ENCODE measurements at places on chromosomes 1 and 21.

GRCh38 chr1:43605766-43606165 is 44.2 kb upstream of the KDM4A start:
- no peak for DNase-seq

- no peak for DNase-seq
These were observed 7.3 kb downstream of the SYTL1 start for GRCh38 chr1:27348861-27349783.

DNA sequence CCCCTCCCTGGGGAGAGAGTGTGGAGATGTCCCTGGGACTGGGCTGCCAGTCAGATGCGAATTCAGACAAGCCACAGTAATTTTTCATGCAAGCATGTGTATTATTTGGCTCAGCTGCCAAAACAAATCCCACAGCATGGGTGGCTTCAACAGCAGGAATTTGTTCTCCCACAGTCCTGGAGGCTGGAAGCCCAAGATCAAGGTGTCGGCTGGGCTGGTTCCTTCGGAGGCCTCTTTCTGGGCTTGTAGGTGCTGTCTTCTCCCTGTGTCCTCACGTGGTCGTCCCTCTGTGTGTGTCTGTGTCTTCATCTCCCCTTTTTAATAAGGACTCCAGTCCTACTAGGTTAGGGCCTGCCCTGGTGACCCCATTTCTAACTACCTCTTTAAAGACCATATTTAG is 91.9 kb upstream of the ACTRT2 start:
- no peak for DNase-seq

DNA sequence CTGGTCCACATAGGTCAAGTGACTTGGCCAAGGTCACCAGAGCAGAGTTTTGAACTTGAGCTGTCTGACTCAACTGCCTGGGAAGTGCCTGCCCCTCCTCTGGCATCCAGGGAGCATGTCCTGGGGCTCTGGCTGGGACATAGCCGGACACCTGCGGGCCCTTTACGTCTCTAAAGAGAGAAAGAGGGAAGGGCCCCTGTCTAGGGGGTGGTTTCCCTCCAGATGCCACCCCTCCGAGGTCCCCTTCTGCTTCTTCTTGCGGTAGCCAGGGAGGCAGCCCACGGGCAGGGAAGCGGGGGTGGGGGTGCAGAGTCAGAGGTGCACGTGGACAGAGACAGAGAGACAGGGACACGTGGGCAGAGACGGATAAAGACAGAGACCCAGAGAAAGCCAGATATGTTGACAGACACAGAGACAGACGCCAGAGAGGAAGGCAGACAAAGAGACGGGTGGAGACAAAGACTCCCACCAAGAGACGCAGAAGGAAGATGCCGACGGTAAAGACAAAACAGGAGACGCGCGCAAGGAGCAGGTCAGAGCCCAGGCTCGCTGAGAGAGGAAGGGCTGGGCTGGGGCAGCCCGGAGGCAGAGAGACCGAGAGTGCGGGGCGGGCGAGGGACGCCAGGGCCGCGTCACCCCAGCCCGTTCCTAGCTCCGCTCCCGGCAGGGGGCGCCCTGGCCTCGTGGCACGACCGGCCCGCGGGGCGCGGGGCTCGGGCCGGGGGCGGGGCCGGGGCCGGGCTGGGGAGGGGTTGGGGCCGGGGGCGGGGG is 458 bp upstream of the ALPL start:
- peak; percentile 20 for DNase-seq

DNA sequence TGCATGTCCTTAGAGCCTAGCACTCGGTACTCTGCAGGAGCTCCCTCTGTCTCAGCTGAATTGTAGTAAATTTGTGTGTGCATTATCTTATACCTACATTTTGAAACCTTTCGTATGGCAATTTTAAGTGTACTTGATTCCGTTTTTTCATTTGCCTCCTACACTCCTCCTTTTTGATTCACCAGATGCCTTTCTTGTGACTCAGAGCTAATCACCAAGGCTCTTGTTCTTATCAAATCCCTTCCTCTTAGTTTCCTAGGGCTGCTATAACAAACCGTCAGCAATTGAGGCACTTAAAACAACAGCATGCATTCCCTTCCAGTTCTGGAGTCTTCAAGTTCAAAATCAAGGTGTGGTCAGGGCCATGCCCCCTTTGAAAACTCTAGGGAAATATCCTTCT is 261.0 kb downstream of the ASTN1 start:
- no peak for DNase-seq

GRCh38 chr1:20426371-20426770 is 59.6 kb downstream of the CAMK2N1 start:
- DNase-seq, result no peak

- no peak for DNase-seq
These were observed 19.3 kb upstream of the SLC16A1 start for GRCh38 chr1:112975336-112975735.

- DNase-seq, result no peak
These were observed 181.8 kb upstream of the FMN2 start for GRCh38 chr1:239909898-239910297.

DNA sequence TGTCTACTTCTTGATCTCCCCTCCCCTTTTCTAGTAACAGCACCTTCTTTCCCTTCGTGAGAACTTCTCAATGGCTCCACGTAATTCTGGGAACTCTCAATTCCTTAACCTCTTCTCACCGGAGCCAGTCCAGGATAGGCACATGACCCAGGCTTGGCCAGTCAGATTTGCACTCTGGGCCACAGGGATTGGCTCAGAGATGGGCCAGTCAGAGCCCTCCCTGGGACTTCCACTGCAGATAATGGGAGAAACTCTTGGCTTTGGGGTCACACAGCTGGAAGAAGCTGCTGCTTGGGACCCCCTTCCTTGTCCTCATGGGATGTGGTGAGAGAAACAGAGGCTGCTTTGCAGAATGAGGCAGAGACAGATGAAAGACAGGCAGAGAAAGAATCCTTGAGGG is 302.3 kb downstream of the PTPRU start:
- no peak for DNase-seq

DNA sequence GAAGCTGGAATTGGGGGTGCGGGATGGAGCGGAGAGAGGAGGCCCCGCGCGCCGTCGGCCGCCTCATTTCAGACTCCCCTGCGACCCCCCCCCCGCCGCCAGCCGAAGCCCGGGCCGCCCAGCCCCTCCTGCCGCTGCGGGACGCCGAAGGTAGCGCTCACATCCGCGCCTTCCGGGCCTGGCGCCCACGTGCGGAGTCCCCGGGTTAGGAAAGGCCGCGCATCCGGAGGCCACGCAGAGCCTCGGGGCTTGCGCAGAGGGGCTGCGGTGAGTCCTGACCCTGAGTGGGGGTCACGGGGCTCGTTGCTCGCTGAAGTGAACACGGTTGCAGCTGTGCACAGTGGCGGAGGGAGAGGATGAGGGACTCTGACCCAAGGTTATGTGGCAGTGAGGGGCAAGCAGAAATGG is 552 bp upstream of the ZNF496 start:
- DNase-seq, result peak; percentile 8

DNA sequence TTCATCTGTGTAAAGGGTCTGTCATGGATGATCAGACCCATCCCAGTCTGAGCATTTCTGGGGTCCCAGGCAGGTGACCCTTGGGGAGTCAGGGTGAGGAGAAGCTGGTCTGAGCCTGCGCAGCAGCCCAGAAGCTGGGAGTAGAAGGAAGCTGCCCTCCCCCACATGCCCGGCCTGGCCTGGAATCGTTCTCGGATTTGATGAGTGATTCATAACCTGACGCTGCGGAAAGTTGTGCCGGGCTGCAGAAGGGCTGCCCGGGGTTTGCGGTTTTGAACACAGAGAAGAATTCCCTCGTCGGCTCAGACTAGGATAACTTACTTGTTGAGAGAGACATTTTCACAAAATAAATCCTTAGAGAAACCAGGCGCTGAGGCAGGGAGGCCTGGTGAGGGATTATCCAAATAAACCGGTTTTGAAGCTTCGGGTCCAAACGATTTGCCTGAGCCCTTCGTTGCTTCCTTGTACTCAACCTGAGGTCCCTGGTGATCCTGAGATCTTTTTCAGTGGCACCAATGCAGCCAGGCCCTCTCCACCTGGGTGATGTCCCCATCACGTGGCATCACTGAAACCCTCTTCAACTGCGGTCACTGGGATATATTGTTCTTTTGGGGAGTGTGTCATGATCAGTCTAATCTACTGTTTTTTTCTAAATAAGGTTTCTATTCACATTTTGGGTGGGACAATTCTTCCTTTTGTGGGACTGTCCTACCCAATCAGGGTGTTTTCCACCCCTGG is 29.2 kb downstream of the EPHB2 start:
- no peak for DNase-seq

DNA sequence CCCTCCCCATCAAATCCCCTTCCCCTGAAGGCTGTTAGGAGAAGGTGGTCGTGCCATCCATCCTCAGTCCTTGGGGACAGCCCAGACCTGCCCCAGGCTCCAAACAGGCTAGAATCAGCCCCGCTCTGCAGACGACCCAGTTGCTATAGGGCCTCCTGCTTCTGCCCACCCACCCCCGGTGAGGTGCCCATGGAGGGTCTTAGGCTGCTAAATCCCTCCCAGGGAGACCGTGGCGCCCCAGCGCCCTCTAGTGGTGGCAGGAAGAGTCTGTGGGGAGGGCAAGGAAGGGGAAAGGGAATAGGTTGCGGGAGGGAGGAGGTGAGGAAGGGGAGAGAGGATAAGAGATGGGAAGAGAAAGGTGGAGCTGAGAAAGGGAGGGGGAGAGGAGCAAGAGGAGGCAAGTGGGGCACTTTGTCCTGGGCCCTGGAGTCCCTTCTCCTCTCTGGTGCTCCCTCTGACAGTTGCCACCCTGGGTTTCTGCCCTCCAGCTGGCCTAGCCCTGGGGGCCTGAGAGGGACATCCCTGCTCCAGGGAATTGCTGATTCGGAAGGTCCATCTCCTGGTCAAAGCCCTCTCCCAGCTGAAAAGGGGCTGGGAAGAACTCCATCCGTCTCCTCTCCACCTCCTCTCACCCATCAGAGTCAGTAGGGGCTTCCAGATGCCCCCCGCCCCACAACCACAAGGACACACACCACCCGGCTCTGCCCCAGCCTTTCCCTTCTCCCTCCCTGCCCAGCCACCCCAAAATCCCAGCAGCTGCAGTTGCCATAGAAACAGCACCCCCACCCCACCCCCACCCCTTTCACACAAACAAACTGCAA is 55.4 kb downstream of the CAMK2N1 start:
- DNase-seq, result no peak

- no peak for DNase-seq
These were observed 157.3 kb downstream of the NTMT2 start for GRCh38 chr1:170303034-170303433.

- DNase-seq, result no peak
These were observed 10.6 kb downstream of the TRIT1 start for GRCh38 chr1:39872698-39873097.

- DNase-seq, result no peak
These were observed 55.5 kb downstream of the OLFML3 start for GRCh38 chr1:114034567-114035303.

- no peak for DNase-seq
These were observed at the start of gene S100A12 for GRCh38 chr1:153375511-153375910. TSS of gene S100A12 (minus strand) at chr1:153375621. CDS start at chr1:153374592, 1,029 bp downstream.

DNA sequence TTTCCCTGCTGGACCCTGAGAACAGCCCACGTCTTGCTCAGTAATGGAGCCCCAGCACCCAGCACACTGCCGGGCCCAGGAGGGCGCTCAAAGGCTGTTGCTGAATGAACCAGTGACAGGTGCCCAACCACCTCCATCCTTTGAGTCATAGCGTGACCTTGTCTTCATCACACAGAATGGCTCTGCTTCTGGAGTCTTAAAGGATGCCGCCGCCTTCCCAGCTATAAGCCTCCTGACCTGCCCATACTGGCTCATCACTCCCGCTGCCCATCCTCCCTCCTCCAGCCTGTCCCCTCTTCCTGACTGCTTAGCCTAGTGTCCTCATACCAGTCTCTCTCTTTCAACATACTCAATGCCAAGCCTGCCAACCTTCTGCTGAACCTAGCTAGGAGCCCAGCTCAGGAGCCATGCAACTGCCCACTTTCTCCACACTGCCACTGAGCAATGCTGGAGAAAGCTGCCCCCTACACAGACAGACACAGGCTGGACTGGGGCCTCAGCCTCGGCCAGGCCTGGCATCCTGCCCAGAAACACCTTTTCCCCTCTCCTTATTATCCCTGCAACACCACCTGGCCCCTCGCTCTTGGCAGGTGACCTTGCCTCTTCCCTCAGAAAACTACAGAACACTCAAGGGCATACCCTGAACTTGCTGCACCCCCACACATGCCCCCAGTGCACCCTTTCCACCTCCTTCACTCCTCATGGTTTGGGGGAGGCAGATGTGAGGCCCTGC is 14.1 kb downstream of the TTC39A start:
- DNase-seq, result no peak

- DNase-seq, result no peak
These were observed 40.4 kb downstream of the FRRS1 start for GRCh38 chr1:99725996-99726395.

GRCh38 chr1:115343200-115343737 is 5.2 kb upstream of the NGF start:
- no peak for DNase-seq

DNA sequence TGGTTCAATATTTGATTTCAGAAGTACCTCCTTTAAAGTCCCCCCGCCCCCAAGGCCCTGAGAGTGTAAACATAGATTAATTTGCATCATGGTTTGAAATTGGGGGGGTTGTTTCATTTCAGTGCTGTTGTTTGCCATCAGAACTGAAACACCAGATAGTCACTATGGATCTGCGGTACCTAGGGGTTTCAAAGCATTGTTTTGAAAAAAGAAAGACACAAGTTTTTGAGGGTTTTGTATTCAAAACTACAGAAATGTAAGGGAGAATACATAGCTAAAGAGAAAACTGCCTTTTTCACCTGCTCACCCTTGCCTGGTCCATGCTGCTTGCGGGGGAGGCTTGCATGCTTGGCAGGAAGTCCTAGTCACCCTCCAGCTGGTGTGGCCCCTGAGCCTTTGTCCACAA is 59.3 kb downstream of the ACP6 start:
- no peak for DNase-seq

GRCh38 chr21:45420061-45421041 is 15.4 kb downstream of the COL18A1 start:
- DNase-seq, result no peak

DNA sequence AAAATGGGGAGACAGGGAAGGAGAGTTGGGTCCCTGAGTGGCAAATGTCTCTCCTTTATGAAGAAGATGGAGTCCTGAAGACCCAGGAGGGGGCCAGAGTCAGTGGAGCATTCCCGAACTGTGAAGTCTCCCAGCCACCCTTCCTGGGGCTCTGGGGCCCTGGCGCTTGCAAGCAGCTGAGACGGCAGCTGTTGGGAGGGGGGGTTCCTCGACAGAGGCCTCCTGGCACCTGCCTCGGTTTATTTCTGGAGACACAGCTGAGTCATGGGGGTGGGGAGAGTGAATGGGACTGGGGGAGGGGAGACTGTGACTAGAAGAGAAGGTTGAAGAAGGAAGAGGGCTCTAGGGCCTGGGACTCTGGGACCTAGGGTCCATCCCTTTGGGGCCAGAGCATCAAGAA is 14.0 kb downstream of the NES start:
- no peak for DNase-seq

GRCh38 chr1:119748040-119748439 is 20.7 kb downstream of the HMGCS2 start:
- DNase-seq, result no peak

GRCh38 chr1:6438047-6438525 is 13.5 kb downstream of the ESPN start:
- DNase-seq, result peak; percentile 36

GRCh38 chr1:35288761-35289160 is 20.3 kb downstream of the ZMYM4 start:
- DNase-seq, result no peak
